Inflammatory macrophage treated with lipopolysaccharide for 1 hour (primary cell): ENCODE measurements at places on chromosomes 7 and 10.

DNA sequence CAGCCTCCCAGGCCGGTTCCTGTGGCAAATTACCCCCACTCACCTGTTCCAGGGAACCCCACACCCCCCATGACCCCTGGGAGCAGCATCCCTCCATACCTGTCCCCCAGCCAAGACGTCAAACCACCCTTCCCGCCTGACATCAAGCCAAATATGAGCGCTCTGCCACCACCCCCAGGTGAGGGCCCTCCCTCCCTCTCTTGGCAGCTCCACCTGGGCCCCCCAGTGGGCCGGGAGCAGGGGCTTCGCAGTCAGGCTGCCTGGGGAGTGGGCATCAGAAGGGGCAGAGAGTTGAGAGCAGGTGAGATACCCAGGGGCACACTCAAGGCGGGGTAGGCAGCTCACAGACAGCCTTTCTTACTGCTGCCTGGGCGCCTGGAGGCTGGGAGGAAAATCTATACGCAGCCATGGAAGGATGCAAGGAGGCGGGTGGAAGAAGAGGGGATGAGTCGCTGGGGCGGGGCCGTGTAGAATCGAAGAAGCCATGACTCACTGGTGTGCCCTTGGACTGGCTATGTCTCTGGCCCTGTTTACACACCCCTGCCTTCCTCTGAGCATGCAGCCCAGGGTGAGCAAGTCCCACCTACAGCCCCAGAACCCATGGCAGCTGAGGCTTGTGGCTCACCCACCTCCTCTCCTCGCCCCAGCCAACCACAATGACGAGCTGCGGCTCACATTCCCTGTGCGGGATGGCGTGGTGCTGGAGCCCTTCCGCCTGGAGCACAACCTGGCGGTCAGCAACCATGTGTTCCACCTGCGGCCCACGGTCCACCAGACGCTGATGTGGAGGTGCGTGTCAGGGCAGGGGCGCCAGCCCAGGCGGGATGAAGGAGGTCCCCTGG lies 48.6 kb upstream of the PPIF start:
- DNase-seq: peak; percentile 91

GRCh38 chr7:47552621-47553020 lies 29.3 kb downstream of the TNS3 start:
- DNase-seq: no peak

- DNase-seq: no peak
Observed at GRCh38 chr10:82889728-82890127, 1014.7 kb downstream of the NRG3 start.

- no peak for DNase-seq
Observed at GRCh38 chr10:97314671-97315070, 4.4 kb upstream of the FRAT1 start.

- no peak for DNase-seq
Observed at GRCh38 chr10:48284002-48284546, 9.6 kb upstream of the FRMPD2 start.

- no peak for DNase-seq
Observed at GRCh38 chr10:120047926-120048325, 155.4 kb downstream of the SEC23IP start.

DNA sequence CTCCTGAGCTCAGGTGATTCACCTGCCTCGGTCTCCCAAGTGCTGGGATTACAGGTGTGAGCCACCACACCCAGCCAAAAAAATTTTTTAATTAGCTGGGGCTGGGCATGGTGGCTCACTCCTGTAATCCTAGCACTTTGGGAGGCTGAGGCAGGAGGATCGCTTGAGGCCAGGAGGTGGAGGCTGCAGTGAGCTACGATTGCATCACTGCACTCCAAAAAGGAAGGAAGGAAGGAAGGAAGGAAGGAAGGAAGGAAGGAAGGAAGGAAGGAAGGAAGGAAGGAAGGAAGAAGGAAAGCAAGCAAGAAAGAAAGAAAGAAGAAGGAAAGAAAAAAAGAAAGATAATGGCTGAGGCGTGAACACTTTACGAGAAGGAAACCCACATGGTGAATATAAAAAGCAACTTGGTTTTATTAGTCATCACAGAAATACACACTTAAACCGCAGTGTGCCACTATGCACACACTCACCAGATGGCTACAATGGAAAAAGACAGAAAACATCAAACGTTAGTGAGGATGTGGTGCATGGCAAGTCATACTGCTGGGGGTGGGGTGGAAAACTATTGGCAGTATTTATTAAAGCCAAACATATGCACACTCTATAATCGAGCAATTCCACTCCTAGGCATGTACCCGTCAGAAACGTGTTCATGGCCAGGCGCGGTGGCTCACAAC lies 4.4 kb upstream of the CCL26 start:
- no peak for DNase-seq

- DNase-seq: peak; percentile 21
Observed at GRCh38 chr7:818031-818699, 14.1 kb upstream of the SUN1 start.

DNA sequence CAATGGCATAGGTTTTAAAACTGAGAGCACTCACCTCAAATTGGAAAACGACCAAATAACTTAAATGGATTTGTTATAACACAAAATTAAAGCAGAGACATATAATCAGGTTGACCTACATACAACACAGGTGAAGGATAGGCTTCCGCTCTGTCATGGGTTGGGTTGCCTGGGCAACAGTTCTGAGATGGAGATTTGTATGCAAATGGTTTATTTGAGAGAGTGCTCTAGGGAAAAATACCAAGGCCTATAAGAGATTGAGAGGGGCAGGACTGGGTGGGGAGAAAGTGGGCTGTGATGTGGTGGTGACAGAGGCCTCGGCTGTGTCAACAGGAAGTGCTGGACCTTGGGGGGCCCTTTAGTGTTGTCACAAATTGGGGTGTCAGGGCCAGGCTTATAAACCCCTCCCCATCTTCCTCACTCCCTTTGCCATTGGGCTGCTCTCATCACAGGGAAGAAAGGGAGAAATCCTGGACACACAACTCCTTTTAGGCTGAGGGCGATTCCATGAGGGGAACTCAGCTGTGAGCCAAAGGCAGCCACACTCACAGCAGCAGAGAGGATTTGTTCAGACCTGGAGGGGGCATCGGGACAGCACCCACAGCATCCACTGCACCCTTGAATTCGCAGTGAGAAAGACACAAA lies 105.4 kb upstream of the LYZL1 start:
- no peak for DNase-seq

GRCh38 chr7:158613481-158613880 lies 25.9 kb upstream of the PTPRN2 start:
- no peak for DNase-seq

- DNase-seq: no peak
Observed at GRCh38 chr7:44380831-44381493, 55.6 kb upstream of the CAMK2B start.
